HTR-8/SVneo (cell line): ENCODE measurements at places on chromosomes 6 and 20.

GRCh38 chr6:136654086-136654485 lies 103.9 kb upstream of the MAP7 start:
- no peak for DNase-seq

- DNase-seq, result no peak
Observed at GRCh38 chr6:168574075-168574698, 133.2 kb downstream of the SMOC2 start.

GRCh38 chr6:6225885-6226529 lies 94.5 kb downstream of the F13A1 start:
- no peak for DNase-seq

DNA sequence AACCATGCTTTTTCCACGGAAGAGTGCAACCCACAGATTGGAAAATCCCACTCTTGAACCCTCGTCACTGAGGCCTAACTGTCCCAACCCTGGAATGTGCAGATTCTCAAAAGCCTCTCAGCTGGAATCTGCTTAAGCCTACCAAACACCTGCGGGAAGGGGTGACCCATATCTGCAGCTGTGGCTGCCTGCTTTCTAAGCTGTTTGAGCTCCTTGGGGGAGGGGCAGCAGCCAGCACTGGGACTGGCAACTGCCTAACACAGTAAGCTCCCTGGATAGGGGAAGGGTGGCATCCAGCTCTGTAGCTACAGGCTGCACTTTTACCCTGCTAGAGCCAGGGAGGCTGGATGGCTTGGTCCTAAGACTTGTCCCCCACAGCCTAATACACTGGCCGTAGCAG lies 579.6 kb downstream of the COL12A1 start:
- no peak for DNase-seq

GRCh38 chr6:39476151-39476550 lies 153.6 kb upstream of the KCNK16 start:
- no peak for DNase-seq

GRCh38 chr6:73200735-73201134 lies 24.6 kb downstream of the KHDC1L start:
- peak; percentile 39 for DNase-seq

DNA sequence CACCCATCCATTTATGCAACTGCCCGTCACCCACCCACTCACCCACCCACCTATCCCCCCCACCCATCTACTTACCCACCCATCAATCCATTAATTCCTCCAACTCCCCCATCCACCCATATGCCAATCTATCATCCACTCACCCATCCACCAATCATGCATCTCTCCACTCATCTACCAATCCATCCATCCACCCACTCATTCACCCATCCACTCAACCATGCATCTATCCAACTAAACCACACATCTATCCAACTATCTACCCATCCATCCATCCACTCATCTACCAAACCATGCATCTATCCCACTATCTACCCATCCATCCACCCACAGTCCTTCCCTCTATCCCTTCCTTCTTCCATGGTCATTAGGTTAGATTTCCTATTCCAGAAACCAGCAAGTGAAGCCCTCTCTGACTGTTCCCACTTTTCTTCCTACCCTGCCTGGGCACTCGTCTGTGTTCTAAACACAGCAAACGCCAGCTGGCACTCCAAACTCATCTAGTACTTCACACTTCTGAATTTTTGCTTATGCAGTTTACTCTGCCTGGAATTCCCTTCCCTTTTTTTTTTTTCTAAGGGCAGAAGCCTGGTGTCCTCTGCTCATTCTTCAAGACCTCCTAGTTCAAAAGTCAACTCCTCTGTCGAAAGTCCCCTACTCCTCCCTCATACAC lies 43.1 kb downstream of the ARHGAP40 start:
- DNase-seq, result no peak

DNA sequence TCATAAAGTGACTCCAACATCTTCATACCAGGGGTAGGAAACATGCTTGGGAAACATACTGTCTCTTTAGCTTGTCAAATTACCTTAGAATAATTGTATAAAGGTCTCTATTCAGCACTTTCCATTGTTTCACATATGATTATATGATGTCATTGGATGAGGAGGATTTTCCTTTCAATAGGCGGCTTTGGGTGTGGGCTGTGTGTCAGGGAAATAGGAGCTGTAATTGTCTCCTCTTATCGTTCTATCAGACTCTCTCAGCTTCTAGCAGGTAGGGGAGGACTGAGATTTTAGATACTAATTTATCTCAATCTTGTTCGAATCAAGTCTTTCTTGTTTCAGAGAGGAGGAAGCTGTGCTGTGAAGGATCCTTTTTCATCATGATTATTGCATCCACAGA lies 179.4 kb upstream of the OLIG3 start:
- DNase-seq, result no peak
